H1 (cell line): ENCODE measurements at places on chromosomes 7 and 10.
A peak's percentile ranks its signal among the peaks of the same experiment; 100 is the strongest.

DNA sequence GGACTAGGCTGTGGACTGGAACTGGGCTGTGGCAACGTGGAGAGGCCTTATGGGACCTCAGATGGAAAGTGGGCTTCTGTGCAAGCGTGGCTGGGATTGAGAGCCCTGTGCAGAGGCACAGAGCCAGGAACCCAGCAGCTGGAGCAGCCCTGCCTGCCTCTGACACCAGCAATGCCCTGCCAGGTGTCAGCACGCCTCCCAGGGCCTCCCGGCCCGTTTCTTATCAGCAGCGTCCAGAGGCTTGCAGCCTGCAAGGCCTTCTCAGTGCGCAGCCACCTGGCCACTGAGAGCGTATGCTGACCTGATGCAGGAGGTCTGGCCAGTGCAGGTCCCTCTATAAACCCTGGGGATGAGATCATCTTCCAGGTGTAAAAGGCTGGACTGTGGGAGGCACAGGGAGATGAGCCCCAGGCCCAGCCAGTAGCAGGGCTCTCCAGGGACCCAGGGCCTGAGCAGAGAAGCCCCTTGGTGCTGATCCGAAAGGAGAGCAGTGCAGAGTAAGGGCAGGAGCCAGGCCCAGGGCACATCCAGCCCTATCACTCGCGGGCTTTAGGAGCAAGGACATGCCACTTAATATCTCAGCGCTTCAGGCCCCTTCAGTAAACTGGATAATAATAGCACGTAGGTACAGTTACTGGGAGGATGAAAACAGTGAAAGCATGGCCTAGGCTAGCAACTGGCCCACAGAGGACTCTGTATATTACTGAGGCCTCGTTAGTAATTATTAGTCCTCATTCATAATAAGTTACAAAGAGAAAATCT is 38.8 kb upstream of the ANTXRL start:
- no peak overlapping the region for H3K27ac ChIP-seq
- no peak overlapping the region for H3K4me3 ChIP-seq
- no peaks in the 10 kb centered on the region for H3K4me1 ChIP-seq
- H3K27me3 ChIP-seq: no peaks in the 10 kb centered on the region

GRCh38 chr7:102288285-102288930 is 1.7 kb downstream of the SH2B2 start:
- DNase-seq: no peak
- H3K27ac ChIP-seq: no peak overlapping the region
- peak overlapping the region; percentile 90; the same call in 1 of the 2 replicates for H3K4me3 ChIP-seq
- H3K4me1 ChIP-seq: peaks cover 20% of the 10 kb centered on the region
- no peaks in the 10 kb centered on the region for H3K27me3 ChIP-seq

- H3K27ac ChIP-seq: no peak overlapping the region
- no peak for DNase-seq
- no peaks in the 10 kb centered on the region for H3K27me3 ChIP-seq
- no peak overlapping the region for H3K4me3 ChIP-seq
Observed at GRCh38 chr7:15131661-15132060, 229.1 kb upstream of the DGKB start.

DNA sequence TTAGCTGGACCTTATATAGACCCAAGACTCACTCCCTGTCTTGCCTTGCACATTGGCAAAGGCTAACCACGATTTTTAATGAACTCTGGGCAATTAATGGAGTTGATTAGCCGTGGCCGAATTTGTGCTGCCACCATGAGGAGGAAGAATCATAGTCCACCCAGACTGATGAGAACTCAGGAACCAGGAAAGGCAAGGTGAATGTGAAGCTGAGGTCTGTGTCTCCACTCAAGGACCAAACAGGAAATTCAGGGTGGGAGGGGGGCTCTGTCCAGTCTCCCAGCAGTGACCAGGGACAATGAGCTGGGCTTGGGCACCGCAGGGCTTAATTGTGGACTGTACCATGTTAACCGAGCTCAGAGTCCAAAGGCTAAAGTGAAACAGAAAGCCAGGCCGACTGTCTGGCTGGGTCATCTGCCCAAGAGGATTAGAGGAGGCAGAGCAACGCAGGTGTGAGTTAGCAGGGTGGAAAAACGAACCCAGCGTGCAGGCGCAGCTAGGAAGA is 127.0 kb upstream of the JCAD start:
- no peak overlapping the region for H3K27ac ChIP-seq
- H3K4me3 ChIP-seq: no peak overlapping the region
- H3K27me3 ChIP-seq: no peaks in the 10 kb centered on the region
- DNase-seq: no peak

- no peaks in the 10 kb centered on the region for H3K36me3 ChIP-seq
- H3K4me3 ChIP-seq: peak within 1 kb of the TSS; percentile 71
- peaks cover 13% of the 10 kb centered on the region for H3K27me3 ChIP-seq
- peak; percentile 72 for DNase-seq
Observed at GRCh38 chr10:17454161-17455014, at the start of gene ST8SIA6. ST8SIA6 (minus strand) TSS chr10:17454595; CDS start chr10:17454255, 340 bp downstream.

DNA sequence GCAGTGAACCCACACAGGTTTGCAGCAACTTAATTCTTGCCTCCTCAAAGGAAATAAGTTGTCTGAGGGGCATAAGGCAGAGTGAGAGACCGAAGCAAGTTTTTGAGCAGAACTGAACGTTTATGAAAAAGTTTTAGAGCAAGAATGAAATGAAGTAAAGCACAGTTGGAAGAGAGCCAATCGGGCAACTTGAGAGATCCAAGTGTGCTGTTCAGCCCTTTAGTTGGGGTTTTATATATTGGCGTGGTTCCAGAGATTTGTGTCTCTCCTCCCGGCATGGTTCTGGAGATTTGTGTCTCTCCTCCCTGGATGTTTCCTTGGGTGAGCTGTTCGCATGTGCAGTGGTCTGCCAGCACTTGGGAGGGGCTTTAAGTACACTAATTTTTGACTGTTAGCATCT is 141.4 kb upstream of the DGKB start:
- H3K36me3 ChIP-seq: no peaks in the 10 kb centered on the region
- H3K4me3 ChIP-seq: no peak overlapping the region
- H3K4me1 ChIP-seq: no peaks in the 10 kb centered on the region
- no peak overlapping the region for H3K27ac ChIP-seq
- H3K27me3 ChIP-seq: no peaks in the 10 kb centered on the region

DNA sequence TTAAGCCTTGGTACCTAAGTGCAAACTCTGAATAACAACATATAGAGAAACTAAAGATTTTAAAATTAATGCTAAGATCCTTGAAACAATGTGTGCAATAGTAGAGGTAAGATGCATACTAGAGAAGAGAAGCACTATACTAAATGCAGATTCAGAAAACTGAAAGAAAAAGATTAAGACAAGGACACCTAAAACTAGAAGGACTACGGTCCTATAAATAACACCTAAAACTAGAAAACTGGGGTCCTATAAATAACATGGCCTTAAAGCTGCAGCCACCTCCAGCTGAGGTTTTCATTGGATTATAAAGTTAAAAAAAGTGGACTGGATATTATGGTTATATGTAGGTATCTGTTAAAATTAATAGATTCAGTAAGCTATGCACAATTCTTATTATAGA is 320.9 kb downstream of the IPMK start:
- H3K27ac ChIP-seq: no peak overlapping the region
- no peaks in the 10 kb centered on the region for H3K27me3 ChIP-seq
- DNase-seq: no peak
- H3K4me1 ChIP-seq: no peaks in the 10 kb centered on the region
- no peak overlapping the region for H3K4me3 ChIP-seq

- H3K4me3 ChIP-seq: peak overlapping the region; percentile 82
- peaks cover 2% of the 10 kb centered on the region for H3K27me3 ChIP-seq
- H3K36me3 ChIP-seq: peaks cover 17% of the 10 kb centered on the region
- no peaks in the 10 kb centered on the region for H3K4me1 ChIP-seq
- DNase-seq: no peak
Observed at GRCh38 chr7:44201813-44202212, 1.0 kb downstream of the YKT6 start.

DNA sequence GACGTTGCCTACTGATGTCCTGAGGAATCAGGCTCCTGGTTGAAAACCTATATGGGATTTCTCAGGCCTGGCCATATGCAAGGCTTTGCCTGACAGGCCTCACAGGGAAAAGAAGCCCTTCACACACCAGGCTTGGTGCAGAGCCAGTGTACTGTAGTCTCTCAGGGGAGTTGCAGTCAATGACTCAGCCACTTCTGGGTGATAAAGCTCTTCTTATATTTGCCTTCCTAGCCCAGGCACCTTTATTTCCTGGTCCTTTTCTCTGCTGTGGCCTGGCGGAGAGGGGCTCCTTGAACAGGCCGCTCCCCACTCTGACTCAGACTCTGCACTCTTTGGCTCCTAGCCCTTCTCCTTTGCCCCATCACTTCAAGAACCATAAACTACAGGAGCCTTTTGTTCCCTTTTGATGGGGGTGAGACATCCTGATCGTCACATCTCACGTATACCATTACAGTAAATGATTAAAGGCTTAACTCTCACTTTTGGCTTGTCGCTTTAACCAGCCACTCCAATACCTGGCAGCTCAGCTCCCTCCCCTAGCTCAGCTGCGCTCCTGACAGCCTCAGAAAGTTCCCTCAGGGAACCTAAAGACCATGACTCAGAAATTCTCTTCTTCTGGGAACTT is 33.5 kb downstream of the DPY19L1 start:
- H3K36me3 ChIP-seq: no peaks in the 10 kb centered on the region
- no peaks in the 10 kb centered on the region for H3K27me3 ChIP-seq
- H3K4me1 ChIP-seq: peaks cover 6% of the 10 kb centered on the region; the same call in 1 of the 2 replicates
- no peak for DNase-seq
- H3K27ac ChIP-seq: no peak overlapping the region

GRCh38 chr10:124745673-124746072 is 1.5 kb upstream of the FAM53B start:
- H3K36me3 ChIP-seq: no peaks in the 10 kb centered on the region; the same call in 1 of the 2 replicates
- H3K27ac ChIP-seq: no peak overlapping the region
- DNase-seq: no peak
- peaks cover 1% of the 10 kb centered on the region for H3K27me3 ChIP-seq
- H3K4me1 ChIP-seq: peaks cover 12% of the 10 kb centered on the region
- no peak overlapping the region for H3K4me3 ChIP-seq

- H3K27ac ChIP-seq: no peak overlapping the region
- no peaks in the 10 kb centered on the region for H3K27me3 ChIP-seq
- H3K4me1 ChIP-seq: no peaks in the 10 kb centered on the region
- no peak overlapping the region for H3K4me3 ChIP-seq
Observed at GRCh38 chr7:23713285-23714149, 3.5 kb downstream of the STK31 start.

GRCh38 chr7:105830405-105831301 is 45.7 kb downstream of the ATXN7L1 start:
- no peaks in the 10 kb centered on the region for H3K27me3 ChIP-seq
- H3K4me1 ChIP-seq: peaks cover 13% of the 10 kb centered on the region
- no peak overlapping the region for H3K27ac ChIP-seq
- no peak for DNase-seq
- H3K4me3 ChIP-seq: no peak overlapping the region

DNA sequence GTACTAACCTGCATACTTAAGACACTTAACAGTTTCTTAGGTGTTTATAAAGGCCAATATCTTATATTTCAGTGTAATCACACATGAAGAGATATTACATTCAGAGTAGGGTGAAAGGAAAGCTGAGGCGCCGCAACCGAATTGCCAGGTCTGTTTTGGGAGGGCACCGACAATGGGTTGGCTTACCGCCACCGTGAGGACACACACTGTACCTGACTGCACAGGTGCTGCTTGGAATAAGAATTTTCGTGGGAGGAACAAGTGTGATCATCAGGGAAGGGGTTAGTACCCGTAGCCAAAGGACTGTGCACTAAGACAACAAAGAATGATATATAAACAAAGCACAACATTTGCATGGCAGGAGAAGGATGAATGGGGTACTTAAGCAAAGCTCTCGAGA is 591.8 kb downstream of the SUGCT start:
- no peaks in the 10 kb centered on the region for H3K4me1 ChIP-seq
- no peak overlapping the region for H3K4me3 ChIP-seq
- no peak for DNase-seq

DNA sequence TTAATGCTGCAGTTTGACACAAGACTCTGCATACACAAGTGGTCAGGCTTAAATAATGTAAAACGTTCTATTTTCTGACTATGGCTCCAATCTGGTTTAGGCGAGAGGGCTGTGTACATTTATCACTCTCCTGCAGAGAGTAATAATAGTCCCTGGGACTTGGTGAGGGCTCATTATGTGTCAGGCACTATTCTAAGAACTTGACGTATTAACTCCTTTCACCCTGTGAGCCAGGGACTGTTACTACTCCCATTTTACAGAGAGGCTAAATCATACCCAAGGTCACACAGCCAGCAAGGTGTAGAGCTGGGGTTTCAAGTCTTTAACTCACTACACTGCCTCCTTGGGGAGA is 187.2 kb upstream of the LYZL2 start:
- DNase-seq: no peak
- H3K27ac ChIP-seq: no peak overlapping the region
- no peaks in the 10 kb centered on the region for H3K27me3 ChIP-seq
- no peaks in the 10 kb centered on the region for H3K4me1 ChIP-seq
- H3K4me3 ChIP-seq: no peak overlapping the region
- no peaks in the 10 kb centered on the region for H3K36me3 ChIP-seq

GRCh38 chr10:56583316-56583715 is 222.3 kb upstream of the ZWINT start:
- H3K4me3 ChIP-seq: no peak overlapping the region
- no peak overlapping the region for H3K27ac ChIP-seq
- no peaks in the 10 kb centered on the region for H3K27me3 ChIP-seq
- no peaks in the 10 kb centered on the region for H3K36me3 ChIP-seq
- no peak for DNase-seq

GRCh38 chr10:500876-501275 is 188.6 kb downstream of the DIP2C start:
- H3K27me3 ChIP-seq: peaks cover 8% of the 10 kb centered on the region
- 0 out of 2 replicates have a peak, but pooled peaks cover 3% of the 10 kb centered on the region for H3K4me1 ChIP-seq
- H3K36me3 ChIP-seq: no peaks in the 10 kb centered on the region

- DNase-seq: no peak
- no peak overlapping the region for H3K4me3 ChIP-seq
- H3K27ac ChIP-seq: no peak overlapping the region
Observed at GRCh38 chr7:39971924-39972323, 21.9 kb downstream of the CDK13 start.

GRCh38 chr10:72323771-72324191 is 30.9 kb downstream of the DNAJB12 start:
- no peaks in the 10 kb centered on the region for H3K27me3 ChIP-seq
- H3K4me1 ChIP-seq: peaks cover 18% of the 10 kb centered on the region
- DNase-seq: no peak
- no peak overlapping the region for H3K27ac ChIP-seq
- no peaks in the 10 kb centered on the region for H3K36me3 ChIP-seq

- H3K27ac ChIP-seq: no peak overlapping the region
- no peaks in the 10 kb centered on the region for H3K36me3 ChIP-seq
- no peaks in the 10 kb centered on the region for H3K27me3 ChIP-seq
- no peak overlapping the region for H3K4me3 ChIP-seq
Observed at GRCh38 chr7:71627651-71628050, 495.7 kb downstream of the GALNT17 start.

- DNase-seq: peak; percentile 96
- peaks cover 5% of the 10 kb centered on the region for H3K4me1 ChIP-seq
- no peaks in the 10 kb centered on the region for H3K27me3 ChIP-seq
- peaks cover 14% of the 10 kb centered on the region for H3K36me3 ChIP-seq
Observed at GRCh38 chr10:67884313-67884841, at the start of gene SIRT1. SIRT1 (plus strand) TSS chr10:67884656; CDS start chr10:67884722, 66 bp downstream.

DNA sequence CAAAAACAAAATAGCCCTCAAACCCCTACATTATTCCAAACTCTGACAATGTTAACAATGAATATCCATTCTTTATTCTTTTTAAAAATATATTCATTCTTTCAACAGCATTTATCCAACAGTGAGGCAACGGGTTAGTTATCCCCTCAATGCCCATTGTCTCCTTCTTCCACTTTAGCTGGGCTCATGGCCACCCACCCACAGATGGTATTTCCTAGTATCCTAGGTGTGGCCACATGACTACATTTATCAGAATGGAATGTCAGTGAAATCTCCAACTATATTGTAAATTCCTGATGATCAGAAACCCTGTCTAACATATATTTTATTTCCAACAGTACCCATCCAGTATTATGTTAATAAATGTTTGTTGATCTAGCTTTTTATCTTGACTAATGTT is 13.6 kb downstream of the HOXA1 start:
- no peak overlapping the region for H3K4me3 ChIP-seq
- no peaks in the 10 kb centered on the region for H3K36me3 ChIP-seq
- DNase-seq: no peak
- no peak overlapping the region for H3K27ac ChIP-seq
- H3K4me1 ChIP-seq: no peaks in the 10 kb centered on the region
- peaks cover 9% of the 10 kb centered on the region for H3K27me3 ChIP-seq
